ENCODE measurements at places on chromosomes 1 and 21.

- peak; percentile 50 for DNase-seq
Observed at GRCh38 chr1:105137543-105138457, 1388.1 kb downstream of the AMY1C start.

DNA sequence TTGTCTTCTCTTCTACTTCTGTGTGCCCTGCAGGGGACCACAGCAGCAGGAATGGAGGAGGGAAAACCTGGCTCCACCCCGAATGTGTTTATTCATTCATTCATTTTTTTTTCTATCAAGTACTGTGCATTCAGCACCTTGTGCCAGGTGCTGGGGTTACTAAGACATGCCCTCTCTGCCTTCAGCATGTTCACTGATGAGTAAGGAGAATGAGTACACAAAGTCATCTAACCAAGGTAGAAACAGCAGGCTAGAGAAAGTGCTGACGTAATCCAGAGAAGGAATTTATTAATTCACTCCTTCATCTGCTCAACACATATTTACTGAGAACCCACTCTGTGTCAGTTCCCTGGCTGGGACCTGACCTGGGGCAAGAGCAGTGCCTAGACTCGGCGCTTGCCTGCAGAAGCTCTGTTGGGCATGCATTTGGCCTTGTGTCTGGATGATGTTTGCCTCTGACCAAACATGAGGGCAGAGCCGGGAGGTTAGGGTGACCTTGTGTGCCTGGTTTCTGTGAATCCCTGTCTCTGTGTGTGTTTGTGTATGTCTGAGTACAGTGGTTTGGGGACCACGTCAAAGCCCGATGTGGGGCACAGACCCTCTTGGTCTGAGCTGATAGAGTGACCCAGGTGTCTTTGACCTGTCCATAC, 3.3 kb upstream of the MYOG start:
- DNase-seq, result no peak

GRCh38 chr1:21932127-21932526, 5.0 kb downstream of the HSPG2 start:
- no peak for DNase-seq

- DNase-seq, result peak; percentile 30
Observed at GRCh38 chr1:221478050-221478949, 263.6 kb downstream of the DUSP10 start.

DNA sequence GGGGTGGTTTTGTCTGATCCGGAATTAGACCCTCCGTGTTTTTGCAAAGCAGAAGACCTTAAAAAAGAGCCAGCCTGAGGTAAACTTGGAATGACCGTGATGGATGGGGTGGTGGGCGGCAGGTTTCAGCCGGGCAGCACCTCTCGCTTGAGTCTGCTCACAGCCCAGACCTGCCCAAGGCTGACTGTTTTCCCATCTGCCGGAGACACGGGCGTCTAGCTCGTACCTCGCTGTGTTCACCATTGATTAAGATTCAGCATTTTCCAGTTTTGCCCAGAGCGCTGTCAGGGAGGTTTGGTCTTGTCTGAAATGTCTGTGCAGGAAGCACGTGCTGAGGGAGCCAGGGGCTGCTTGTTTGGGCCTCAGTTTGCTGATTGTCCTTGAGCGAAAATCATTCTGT, 591 bp downstream of the KCNAB2 start:
- DNase-seq, result no peak

DNA sequence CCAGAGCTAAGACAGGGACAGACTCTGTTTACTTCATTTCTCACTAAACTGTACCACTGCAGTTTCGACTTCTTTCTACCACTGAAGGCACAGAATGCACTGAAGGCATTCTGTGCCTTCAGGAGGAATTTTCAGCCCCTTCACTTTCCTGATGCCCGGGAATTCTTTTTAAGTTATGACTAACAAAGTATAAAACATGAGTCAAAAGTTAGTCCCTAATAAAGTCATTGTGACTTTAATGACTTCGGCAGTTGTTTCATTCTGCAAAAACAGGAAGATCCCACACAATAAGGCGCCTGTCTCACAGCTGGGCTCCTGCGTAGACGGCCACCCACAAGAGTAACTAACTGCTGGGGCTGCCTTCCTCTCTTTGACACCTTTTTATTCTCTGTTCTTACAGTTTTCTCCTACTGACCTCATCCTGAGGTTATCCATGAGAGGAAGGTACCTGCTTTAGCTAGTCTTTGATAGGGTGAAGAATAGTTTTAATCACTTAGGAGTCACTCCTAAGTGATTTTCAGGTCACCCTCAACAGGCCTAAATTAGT, 183.9 kb upstream of the SGIP1 start:
- no peak for DNase-seq

- no peak for DNase-seq
Observed at GRCh38 chr1:153796786-153797659, 21.8 kb downstream of the SLC27A3 start.

DNA sequence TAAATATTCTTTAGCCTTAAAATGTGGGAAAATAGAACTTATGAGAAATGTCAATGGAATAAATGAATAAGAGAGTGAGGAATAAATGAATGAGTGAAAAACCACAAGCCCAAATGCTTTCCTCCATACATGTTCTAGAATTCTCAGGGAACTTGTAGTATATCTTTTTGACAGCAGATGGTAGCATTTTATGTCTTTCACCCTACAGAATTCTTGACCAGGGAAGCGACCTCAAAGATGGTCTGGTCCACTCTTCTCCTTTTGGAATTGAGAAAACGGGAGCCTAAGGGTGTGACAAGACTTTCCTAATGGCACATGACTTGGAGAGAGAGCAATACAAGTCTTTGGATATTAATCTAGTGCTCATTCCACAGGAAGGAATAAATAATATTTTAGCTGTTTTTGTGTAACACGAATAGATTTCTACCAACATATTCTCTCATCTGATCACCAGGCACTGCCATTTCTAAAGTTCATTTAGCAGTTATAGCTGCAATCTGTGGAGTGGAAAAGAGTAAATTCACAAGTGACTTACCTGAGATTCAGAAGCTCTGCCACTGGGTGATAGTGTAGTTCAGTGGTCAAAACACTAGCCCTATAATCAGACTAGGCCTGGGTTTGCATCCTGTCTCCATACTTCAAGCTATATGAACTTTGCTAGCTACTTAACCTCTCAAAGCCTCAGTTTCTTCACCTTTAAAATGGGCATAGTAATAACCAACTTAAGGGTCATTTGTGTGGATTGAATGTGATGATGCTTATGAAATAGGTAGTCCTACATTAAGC, 15.0 kb upstream of the F5 start:
- no peak for DNase-seq

DNA sequence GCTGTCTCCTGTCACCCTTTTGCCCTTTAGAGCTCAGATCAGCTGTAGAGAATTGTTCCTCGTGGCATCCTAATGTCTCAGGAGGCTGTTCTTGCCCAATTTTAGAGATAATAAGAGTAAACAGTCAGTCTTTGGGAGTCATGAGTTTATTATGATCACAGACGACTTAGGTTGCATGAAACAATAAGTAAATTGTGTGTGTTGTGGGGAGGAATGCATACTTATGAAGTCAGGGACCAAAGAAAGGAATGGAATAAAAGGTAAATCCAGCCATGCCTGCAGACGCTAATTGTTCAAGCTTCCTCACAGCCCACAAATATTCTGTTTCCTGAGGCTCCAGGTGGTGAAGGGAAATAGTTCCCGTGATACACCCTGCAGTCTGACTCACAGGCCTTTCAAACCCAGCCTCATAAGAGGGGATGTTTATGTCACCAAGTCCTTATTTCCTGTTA, 897 bp downstream of the EPHX4 start:
- DNase-seq, result no peak

DNA sequence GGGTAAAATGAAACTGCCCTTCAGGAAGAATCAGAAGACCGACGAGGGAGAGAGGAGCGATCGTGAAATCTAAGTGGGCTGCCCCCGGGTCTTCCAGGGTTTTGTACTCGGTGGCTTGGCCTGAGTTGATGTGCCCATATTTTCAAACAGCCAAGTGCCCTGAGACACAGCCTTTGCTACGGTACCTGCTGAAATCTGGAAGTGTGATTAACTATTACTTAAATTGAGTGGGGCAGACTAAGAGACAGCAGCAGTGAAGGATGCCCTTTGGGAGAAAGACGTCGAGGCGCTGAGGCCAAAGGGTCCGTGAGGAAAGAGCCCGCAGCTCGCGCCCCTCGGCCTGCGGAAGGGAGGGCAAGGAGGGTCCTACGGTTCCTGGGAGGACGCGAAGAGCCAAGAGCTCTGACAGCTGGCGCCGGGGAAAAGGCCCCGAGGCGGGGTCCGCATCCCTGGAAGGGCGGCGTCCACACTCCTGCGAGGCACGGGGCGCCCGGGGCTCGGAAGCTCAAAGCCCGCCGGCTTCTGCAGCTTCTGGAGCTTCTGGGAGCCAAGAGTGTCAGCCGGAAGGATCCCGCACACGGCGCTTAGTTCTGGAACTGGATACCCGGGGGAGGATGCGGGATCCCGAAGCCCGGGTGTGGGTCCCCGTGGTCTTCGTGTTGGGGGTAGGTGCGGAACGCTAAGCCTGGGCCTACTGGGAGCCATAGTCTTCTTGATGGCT, 15.4 kb upstream of the RNU1-4 start:
- DNase-seq, result no peak

- no peak for DNase-seq
Observed at GRCh38 chr1:181396811-181397210, 86.5 kb upstream of the CACNA1E start.

DNA sequence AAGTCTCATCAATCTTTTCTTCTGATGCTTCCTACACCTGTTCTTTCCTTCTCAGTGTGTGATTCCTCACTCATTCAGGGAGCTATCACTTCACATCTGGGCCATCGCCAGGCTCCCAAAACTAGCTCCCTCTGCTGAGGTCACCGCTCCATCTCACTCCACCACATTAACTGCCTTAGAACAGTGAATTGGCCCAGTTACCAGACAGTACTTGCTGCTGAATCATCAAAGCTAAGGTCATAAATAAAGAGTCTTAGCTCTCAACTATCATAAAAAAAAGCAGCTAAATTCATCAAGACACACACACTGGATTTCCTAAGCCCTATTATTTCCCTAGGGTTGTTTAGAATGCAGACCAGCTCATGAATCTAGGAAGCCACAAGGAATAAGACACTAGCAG, 18.8 kb upstream of the SRM start:
- no peak for DNase-seq

DNA sequence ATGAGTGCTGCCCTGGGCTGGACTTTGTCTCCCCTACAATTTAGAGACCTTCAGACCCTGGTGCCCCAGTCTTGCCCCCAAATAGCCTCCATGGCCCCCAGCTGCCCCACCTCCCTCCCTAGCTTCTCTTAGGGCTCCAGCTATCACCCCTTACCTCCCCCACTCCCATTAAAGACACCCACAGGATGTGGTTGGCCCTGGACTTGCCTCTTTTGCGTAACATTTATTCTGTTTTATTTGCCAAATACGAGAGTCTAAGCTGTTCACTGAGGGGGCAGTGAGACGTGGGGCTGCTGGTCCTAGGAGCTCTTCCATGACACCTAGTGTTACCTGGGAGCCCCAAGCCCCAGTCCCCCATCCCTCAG, 4.5 kb downstream of the ZC3H12A start:
- no peak for DNase-seq

DNA sequence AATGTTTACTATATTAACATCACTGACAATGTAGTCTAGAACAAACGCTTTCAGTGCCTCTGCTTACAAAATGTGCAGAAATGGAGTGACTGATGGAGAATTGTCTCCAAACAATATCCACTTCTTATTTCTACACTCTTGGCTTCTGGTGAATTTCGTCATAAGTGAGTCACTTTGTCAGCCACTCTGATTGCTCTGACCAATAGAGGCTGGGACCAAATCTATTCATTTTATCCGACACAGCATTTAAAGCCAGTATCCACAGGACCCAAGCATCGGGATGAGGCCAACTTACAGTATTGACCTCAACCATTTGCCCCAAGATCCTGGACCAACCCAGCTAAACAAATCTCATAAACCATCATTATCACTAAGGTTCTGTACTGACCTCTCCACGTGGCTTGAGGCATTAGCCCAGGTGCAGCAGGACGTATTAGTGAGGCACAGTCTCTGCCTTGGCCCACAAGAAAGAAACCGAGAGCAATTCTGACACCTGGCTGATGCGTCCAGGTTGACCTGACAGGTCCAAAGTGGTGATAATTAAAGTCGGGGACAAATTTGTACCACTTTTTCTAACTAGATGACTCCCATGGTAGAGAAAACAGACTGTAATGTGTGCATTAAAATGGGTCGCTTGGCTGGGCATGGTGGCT, 53.3 kb upstream of the ERO1B start:
- DNase-seq, result no peak

GRCh38 chr1:46675549-46676314, 4.1 kb downstream of the TEX38 start:
- no peak for DNase-seq

DNA sequence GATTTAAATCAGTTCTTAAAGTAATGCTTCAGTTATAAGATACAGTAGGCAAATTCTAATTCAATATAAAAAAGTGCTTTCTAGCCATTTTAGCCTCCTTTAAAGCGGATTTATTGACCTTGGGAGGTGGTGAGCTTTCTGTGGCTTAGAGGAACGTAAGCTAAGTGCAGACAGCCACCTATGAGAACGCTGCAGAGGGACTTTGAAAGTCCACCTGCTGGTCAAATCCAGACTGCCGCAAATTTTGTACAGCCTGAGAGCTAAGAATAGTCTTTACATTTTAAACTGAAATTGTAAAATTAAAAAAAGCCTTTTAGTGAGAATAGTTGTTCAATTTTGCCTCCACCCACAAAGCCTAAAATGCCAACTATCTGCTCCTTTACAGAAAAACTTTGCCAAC, 67.0 kb upstream of the SSX2IP start:
- no peak for DNase-seq

DNA sequence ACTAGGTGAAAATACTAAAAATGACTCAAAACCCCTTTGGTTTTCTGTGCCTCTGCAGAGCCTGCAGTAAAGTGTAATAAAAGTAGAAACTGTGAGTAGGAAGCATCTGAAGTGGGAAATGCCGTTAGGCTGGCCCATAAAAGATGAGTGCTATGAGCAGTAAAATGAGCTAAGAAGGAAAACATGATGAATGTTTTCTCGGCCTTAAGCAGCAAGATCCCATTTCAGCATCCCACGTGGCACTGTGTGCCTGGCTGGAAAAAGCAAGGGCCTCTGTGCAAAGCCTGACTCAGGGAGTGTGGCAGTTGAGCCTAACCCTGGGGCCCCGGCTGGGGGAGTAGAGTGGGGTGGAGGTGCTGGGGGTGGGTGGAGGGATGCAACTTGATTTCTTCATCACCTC, 109.5 kb downstream of the TBX15 start:
- DNase-seq, result no peak

DNA sequence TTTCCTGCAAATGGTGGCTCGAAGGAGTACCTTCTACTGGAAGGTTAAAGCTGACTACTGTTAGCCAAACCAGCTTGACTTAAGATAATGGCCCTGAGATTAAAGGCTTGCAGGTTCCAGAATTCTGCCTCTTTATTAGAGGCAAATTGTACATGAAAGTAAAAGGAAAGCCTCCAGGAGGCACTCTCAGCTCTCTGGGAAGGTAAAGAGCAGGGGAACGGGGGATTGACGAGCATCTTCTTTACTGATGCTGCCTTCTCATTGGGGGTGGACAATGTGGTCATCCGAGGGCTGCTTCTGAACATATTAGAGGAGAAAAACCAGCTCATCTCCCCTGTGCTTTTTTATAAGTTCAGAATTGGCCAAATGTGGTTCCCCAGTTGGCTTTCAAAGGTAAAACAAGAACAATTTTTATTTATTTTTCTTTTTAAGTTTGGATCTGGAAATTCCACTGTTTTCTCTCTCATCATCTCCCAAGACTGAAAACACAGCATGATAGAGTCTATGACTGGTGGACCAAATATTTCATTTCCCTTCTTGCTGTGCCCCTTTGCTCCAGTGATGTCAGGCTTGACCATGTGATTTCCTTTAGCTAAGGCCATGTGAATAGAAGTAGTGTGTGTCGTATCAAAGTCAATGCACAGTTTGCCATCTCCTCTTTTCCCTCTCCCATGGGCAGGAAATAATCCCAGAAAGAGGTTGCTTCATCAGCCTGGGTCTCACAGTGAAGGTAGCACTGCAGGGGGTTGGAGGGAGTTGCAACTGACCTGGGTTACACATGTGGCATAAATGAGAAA, 292.7 kb downstream of the PRDM2 start:
- DNase-seq, result no peak
